Choroid plexus epithelial cell (primary cell): ENCODE measurements at places on chromosomes 12 and 14.

- DNase-seq: no peak
Observed at GRCh38 chr12:132284827-132285741, 44.3 kb downstream of the GALNT9 start.

- DNase-seq: peak; percentile 63
Observed at GRCh38 chr12:57089271-57090245, 644 bp downstream of the NAB2 start.

GRCh38 chr14:52175982-52176502, 91.5 kb upstream of the PTGDR start:
- no peak for DNase-seq

DNA sequence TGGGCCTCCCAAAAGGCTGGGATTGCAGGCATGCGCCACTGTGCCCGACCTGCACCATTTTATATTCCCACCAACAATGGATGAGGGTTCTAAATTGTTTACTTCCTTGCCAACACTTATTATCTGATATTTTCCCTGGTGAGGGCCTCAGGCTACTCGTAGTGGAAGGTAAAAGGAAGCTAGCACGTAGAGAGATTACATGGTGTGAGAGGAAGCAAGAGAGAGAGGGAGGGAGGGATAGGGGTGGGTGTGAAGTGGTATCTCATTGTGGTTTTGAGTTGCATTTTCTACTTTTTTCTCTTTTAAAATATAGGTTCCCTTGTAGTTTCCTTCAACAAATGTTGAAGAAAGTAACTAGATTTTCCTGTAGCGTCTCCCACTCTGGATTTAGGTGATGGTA, 30.9 kb downstream of the MYO1H start:
- no peak for DNase-seq

GRCh38 chr14:20998139-20998538, 954 bp upstream of the SLC39A2 start:
- no peak for DNase-seq

- DNase-seq: no peak
Observed at GRCh38 chr12:109523071-109523470, 45.6 kb downstream of the UBE3B start.

DNA sequence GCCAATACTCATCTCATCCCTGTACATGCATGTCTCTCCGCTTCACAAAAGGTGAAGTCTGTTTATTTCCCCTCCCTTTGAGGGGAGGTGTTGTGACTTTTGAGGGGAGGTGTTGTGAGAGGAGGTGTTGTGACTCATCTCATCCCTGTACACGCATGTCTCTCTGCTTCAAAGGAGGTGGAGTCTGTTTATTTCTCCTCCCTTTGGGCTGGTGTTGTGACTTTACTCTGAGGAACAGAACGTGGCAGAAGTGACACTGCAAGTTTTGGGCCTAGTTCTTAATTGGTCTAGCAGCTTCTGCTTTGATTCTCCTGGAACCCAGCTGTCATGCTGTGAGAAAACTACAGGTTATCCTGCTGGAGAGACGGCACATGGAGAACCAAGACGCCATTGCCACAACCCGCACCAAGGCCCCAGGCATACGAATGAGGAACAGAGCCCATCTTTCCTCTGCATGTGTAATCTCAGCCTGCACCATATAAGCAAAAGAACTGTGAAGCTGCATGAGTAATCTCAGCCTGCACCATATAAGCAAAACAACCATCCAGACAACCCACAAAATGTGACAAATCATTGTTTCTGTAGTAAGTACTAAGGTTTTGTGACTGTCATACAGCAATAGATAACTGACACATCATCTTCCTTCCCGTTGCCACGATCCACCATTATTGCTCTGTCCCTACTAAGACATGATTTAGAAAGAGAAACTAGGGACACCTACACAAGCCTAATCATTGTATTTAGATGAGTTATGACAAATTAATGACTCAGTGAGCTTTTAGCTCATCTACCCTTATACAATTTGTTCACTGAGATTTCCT, 30.0 kb downstream of the GALNT4 start:
- peak; percentile 23 for DNase-seq

- DNase-seq: no peak
Observed at GRCh38 chr12:9066183-9066623, 49.5 kb downstream of the A2M start.

DNA sequence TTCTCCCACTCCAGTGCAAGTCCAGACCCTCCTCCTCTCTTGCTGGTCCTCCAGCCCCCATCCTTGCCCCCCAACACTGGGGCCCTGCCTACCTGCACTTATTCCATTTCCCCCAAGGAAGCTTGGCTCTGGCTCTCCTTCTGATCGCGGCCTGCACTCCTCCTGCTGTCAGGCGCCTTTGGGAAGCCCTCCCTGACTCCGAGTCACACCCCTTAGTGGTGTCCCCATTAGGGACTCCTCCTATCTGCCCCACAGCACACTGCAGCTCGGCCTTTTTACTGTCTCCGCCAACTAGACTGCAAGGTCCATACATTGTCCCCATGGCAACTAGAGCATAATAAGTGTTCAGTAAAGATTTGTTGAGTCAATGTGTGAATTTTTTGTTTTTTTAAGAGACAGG, 32.9 kb downstream of the FIGNL2 start:
- DNase-seq: no peak

GRCh38 chr12:68028647-68029046, 39.4 kb downstream of the IFNG-AS1 start:
- DNase-seq: no peak

- no peak for DNase-seq
Observed at GRCh38 chr14:99230208-99231151, 41.5 kb downstream of the BCL11B start.

DNA sequence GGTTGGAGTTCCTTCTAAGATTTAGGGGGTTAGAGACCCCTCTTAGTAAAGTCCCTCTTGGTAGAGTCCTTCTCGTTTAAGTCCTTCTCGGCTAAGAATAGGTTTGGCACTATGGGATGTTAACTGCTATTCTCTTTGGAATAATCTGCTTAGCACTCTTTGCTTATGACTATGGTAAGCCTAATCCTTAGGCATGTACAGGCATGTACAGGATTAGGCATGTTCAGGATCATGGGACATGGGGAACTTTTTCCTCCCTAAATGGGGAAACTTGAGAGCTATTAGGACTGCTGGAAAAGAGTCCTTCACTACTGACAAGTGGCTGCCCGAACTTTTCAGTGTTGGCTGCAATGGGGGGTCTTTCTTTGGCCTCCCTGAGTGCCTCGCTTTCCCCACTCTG, 193.3 kb downstream of the TMEM117 start:
- no peak for DNase-seq

- peak; percentile 53 for DNase-seq
Observed at GRCh38 chr12:86148612-86149011, 107.6 kb downstream of the MGAT4C start.

DNA sequence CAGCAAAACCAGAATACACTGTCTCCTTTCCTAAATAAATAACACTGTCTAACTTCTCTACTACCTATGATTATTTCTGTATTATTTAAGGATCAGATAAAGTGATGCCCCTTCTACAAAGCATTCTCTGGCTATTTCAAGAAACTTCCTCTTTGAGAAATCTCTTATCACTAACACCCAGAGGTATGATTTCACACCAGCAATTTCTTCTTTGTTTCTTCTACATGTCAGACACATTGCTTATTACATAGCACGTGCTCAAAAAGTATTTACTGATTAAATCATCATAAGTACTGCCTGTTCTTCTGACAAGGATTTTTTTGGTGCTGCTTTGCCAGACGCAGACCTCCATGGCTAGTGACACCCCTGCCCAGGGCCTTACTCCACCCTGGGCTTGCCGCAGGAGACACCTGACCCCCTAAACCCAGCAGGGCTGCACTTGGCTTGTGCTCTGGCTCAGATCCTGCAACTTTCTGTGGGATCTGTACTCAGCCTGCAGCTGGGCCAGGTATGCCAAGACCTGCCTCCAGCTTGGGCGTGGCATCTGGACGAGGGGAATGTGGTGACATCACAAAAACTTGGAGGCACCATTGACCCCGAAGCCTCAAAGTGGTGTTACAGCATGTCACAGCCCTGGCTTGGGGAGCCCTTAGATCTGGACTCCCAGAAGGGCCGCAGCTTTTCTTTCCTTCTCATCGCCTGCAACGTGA, 15.4 kb upstream of the HIGD1C start:
- no peak for DNase-seq

- peak; percentile 32 for DNase-seq
Observed at GRCh38 chr12:7501031-7501588, 2.5 kb downstream of the CD163 start.
